ENCODE measurements at places on chromosomes 11 and 22.

DNA sequence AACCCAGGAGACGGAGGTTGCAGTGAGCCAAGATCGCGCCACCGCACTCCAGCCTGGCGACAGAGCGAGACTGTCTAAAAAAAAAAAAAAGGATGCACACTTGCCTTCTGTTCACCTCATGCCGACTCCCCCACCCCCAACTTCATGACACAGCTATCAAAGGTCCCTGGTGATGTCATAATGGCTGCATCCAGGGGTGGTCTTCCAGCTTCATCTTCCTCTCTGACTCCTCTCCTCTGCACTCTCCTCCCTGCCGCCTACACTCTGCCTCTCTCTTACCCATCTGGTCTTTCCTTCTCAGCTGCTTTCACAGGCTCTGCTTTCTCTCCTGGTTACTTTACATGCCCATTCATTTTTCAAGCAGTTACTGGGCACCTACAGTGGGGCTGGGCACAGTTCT, 16.4 kb upstream of the KDM2A start:
- no peak for DNase-seq

- no peak for DNase-seq
These were observed 68.6 kb downstream of the KCNQ1 start for GRCh38 chr11:2513441-2513840.

DNA sequence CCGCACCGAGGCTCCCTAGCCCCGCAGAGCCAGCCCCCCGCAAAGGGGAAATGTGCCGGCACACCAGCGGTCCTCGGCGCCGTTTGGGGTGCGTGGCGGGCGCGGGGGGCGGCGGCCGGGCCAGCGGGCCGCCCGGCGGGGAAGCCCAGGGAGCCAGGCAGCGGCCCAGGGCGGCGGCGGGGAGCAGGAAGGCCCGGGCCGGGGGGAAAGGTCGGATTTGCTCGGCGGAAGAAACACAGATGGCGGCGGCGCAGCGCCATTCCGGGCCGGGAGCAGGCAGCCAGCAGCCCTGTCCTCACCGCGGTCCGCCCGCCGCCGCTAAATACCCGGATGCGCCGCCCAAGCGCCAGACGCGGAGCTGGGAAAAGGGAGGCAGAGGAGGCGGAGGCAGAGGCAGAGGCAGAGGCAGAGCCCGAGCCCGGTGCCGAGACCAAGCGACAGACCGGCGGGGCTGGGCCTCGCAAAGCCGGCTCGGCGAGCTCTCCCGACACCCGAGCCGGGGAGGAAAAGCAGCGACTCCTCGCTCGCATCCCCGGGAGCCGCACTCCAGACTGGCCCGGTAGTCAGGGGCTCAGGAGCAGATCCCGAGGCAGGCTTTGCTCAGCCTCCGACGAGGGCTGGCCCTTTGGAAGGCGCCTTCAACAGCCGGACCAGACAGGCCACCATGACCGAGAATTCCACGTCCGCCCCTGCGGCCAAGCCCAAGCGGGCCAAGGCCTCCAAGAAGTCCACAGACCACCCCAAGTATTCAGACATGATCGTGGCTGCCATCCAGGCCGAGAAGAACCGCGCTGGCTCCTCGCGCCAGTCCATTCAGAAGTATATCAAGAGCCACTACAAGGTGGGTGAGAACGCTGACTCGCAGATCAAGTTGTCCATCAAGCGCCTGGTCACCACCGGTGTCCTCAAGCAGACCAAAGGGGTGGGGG, 2.6 kb upstream of the GCAT start:
- no peak for DNase-seq

GRCh38 chr11:66543263-66544107, 2.4 kb downstream of the ZDHHC24 start:
- no peak for DNase-seq

GRCh38 chr11:133164986-133165385, 367.3 kb downstream of the OPCML start:
- DNase-seq, result no peak

DNA sequence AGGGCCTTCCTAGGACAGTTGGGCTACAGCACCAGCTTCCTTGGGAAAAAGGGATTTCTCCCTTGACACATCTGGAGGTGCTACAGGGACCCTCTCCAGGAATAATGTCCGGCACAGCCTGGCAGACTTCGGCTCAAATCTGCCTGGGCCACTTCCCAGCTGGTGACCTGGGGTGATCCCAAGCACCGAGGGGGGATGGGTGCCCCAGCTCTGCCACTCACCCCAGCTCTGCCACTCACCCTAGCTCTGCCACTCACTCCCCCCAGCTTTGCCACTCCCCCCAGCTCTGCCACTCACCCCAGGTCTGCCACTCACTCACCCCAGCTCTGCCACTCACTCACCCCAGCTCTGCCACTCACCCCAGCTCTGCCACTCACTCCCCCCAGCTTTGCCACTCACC, 9.9 kb downstream of the OSBPL5 start:
- DNase-seq, result no peak

DNA sequence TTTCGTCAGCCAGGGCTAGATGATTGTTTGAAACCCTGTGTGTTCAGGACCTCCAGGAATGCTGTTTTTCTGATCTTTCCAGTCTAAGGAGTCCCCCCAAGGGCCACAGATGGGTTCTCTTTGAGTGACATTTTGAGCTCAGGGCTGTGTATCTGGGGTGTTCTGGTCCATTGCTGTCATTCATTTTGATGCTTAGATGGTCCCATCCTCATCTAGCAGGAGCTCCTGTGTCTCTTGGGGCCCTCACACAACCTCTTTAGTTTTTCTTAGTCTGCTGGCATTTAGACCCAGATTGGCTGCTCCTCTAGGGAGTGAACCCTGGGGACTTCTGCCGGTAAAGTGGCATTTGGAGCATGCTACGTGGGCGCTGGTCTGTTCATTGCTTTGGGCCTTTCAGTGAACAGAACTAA, 39.1 kb downstream of the MED15 start:
- no peak for DNase-seq

DNA sequence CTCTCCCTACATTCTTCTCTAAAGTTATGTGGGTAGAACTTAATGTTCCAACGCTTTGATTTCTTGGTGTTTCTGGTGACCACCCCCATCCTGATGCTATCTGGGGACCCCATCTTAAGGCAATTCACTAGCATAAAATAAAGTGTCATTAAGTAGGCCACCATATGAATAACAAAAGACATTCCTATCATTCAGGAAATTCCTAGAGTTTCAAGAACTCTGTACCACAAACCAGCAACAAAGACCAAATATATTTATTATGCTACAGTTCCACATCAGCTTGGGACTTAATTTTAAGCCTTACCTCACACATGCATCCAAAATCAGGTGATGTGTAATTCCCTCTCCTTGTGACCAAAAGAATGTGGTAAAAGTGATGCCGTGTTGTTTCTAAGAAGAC, 254.6 kb upstream of the LRRC4C start:
- no peak for DNase-seq

DNA sequence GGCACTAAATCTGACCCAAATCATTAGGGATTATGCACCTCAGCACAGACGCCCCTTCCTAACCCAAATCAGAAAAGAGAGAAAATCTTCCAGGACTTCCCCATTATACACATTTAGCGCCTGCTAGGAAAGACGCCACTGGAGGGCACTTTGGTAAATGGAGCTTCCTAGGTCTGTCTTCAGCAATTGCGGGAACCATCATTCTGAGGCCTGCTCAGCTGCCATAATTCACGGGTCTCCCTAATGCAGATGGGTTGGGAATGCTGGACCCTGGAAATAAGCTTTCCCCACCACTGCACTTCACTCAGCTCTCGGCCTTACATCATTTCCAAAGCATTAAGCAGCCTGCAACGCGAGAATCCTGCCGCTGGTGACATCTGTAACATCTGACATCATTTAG, 86.2 kb upstream of the OPCML start:
- no peak for DNase-seq

DNA sequence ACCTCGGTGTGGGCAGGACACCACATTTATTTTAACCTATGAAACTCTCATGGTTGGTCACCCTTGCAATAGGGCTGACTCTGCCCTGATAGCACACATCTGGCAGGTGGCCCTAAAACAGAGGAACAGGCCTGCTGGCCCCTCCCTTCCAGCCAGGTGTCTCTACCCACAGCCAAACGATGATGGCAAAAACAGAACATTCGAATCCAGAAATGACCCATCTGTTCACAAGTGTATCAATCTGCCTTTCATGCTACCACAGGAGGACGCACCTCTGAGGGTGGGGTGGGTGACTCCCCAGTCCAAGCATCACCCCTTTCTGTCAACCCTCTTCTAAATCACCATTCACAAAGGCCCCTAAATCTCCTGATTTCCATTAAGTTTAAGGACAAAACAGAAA, 118.1 kb downstream of the ETS1 start:
- DNase-seq, result no peak

DNA sequence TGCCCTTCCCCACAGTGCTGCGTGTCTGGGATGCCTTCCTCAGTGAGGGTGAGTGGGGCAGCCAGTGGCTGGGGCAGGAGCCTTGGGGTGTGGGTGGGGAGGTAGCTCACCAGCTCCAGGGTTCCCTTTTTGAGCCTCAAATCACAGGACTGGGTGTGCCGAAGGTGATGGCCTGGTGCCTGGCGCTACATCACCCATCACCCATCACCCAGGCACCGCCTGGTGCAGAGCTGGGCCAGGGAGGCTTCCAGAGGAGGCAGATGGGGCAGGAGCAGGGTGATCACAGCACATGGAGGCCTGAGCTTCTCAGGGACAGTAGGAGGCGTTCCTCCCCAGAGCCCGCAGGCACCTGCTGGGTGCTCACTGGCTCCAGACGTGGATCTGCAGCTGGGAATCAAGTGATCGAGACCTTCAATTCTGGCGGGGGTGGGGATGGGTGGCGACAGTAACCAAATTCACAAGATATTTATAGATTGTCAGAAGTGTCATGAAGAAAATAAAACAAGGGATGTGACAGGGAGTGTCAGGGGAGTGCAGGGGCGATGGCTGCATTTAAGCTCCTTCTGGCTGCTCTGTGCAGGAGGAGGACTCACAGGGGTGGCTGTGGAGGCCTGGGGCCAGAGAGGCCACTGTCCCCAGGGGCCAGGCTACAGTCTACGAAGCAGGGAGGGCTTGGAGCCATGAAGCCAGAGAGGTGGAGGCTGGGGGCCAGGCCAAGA, 3.2 kb downstream of the TBC1D10C start:
- no peak for DNase-seq

GRCh38 chr22:19218541-19219233, 40.2 kb upstream of the SLC25A1 start:
- no peak for DNase-seq

GRCh38 chr11:101717619-101718018, 133.8 kb upstream of the TRPC6 start:
- DNase-seq, result no peak

GRCh38 chr11:126809514-126810289, 190.9 kb downstream of the KIRREL3 start:
- no peak for DNase-seq

GRCh38 chr22:27883656-27884350, 35.3 kb downstream of the PITPNB start:
- DNase-seq, result no peak

GRCh38 chr22:17827466-17827865, 53.2 kb upstream of the BID start:
- DNase-seq, result no peak

DNA sequence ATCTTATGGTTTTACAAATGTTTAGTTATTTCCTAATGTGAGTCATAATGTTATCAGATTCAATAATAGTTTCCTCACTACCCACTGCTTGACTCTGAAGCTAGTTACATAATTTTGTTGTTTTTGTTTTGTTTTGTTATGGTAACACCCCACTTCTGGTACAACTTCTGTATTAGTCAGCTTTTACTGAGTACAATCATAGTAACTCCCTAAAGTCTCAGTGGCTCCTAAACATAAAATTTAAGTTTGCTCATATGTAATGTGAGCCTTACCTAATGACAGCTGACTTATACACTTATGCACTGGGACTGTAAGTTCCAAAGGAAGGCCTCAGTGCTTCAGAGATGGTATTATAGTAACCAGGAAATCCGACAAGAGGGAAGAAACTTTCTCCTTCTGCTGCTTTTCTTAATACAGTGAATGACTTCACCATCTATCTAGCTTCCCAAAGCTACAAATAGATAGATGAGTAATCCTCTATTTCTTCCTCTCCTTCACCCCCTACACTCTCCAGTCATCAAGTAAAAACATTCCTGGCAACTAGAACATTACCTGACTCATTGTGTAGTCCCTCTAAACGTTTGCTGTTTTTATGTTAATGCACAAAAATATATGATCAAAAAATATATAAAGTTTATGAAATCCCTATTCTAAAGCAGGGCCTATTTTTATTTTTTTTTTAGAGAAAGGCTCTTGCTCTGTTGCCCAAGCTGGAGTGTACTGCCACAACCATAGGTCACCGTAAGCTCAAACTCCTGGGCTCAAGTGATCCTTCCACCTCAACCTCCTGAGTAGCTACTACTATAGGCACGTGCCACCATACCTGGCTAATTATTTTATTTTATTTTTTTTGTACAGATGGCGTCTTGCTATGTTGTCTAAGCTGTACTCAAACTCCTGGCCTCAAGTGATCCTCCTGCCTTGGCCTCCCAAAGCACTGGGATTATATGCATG, 563.0 kb downstream of the SOX6 start:
- DNase-seq, result no peak

DNA sequence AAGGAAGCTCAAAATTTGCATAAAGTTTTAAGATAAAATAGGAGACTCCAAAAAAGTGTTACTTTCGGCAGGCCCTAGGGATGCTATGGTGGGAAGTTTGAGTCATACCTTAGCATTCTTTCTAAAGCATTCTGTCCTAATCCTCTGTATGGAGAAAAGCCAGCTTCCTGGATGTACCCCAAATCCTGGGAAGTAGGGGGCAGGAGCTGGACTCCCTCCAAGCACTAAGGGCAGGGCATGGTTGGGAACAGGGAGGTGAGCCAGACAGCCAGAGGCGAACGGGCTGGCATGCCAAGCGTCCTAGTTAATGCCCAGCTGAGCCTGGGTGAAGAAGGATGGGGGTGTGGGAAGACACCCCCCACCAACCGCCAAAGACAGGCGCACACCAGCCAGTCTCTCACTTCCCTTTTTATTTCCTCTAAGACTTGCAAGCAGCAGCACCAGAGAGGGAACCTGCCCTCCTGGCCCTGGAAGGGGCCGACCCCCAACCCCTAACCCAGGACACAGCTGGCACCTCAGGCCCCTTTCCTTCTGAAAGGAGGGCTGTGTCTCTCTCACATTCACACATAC, 23.9 kb downstream of the RTN4RL2 start:
- no peak for DNase-seq

DNA sequence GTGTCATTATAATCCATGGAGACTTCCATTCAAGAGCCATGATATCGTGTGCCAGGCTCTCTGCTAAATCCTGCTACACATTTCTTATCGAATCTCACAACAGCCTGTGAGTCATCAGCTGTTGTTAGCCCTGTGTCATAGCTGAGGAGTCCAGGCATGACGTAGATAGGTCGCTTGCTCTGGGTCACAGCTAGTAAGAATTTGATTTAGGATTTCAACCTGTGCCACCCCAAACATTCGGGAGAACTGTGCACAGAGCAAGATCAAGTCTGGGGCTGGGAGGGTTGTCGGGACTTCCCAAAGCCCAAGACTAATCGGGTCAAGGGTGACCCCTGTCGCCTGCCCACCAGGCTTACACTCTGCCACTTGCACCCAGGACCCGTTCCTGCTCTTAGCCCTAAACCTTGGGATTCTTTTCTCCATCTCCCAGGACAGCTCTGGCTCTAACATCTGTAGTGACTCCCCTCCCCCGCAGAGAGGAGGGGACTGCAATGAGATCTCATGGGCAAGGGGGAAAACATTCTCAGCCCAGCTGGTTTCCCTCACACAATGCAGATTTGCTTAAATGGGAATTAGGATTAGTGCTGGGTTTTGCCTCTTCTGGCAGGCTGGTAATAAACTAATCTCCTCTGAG, 34.3 kb downstream of the TSPAN18 start:
- peak; percentile 61 for DNase-seq

GRCh38 chr22:37208401-37209139, 3.7 kb downstream of the SSTR3 start:
- DNase-seq, result no peak

- DNase-seq, result no peak
These were observed 4.6 kb upstream of the ACRV1 start for GRCh38 chr11:125685228-125685627.

Measured in H1 (cell line).